Upper lobe of left lung (tissue), 6 donors: ENCODE measurements at places on chromosomes 1 and 21. TPM values are rescaled to one million over a fixed set of nuclear protein-coding genes. Genes with fewer than 3 reads are reported as not detected.
A peak's percentile ranks its signal among the peaks of the same experiment; 100 is the strongest.

The SLC1A7 gene
- total RNA-seq: 0.46 TPM

The BACH1 gene
- total RNA-seq: 67.6 TPM

The PTCH2 gene
- 0.30 TPM for total RNA-seq

The LCE2B gene
- not detected for total RNA-seq

The UBIAD1 gene
- 20.8 TPM for total RNA-seq

The PROX1 gene
- 11.1 TPM for total RNA-seq

The FABP3 gene
- 11.3 TPM for total RNA-seq

The CD247 gene
- total RNA-seq: 14.7 TPM

DNA sequence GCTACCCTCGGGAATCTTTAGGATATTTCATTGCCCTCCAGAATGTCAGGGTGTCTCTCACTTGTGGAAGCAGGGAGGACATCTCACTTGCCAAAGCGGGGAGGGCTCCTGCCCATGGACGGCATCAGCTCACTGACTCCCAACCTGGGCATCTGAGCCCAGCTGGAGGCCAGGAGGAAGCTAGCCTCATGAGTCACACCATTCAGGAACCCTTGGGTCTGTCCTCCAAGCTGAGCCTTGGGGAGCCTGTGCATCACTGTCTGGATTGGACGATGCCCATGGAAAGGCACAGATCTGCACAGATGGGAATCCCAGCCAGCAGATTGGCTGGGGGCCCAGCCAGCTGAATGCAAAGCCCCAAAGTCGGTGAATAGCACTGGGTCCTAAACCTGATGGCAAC lies 25.2 kb downstream of the WNT3A start:
- DNase-seq: no peak

DNA sequence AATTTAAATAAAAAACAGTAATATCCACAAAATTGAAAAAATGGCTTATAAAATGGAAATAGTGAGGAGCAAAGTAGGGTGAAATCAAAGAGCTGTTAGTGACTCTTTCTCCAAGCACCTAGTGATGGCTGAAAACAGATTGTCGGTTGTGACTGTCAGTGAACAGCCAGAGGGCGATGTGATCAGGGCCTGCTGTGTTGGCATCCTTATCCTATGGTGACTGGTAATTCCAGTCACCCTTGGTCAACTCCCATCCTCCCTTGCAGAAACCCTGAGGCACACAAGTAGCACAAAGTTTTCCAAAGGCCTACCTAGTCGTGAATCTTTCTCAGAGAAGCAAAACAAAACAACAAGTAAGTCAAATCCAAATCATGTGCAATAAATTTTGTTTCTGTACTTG lies 599.8 kb upstream of the CXADR start:
- DNase-seq: no peak

GRCh38 chr1:109079240-109079622 lies 3.4 kb upstream of the TAF13 start:
- no peak for DNase-seq

GRCh38 chr1:177116941-177117340 lies 47.6 kb downstream of the ASTN1 start:
- no peak for DNase-seq

GRCh38 chr21:15170614-15171013 lies 105.8 kb upstream of the NRIP1 start:
- no peak for DNase-seq

- DNase-seq: peak; percentile 71
Measured at GRCh38 chr21:43611598-43612369, 47.5 kb downstream of the HSF2BP start.

- no peak for DNase-seq
Measured at GRCh38 chr21:44255511-44255981, 6.2 kb downstream of the DNMT3L start.

- DNase-seq: no peak
Measured at GRCh38 chr1:233168384-233168783, 127.1 kb downstream of the PCNX2 start.

DNA sequence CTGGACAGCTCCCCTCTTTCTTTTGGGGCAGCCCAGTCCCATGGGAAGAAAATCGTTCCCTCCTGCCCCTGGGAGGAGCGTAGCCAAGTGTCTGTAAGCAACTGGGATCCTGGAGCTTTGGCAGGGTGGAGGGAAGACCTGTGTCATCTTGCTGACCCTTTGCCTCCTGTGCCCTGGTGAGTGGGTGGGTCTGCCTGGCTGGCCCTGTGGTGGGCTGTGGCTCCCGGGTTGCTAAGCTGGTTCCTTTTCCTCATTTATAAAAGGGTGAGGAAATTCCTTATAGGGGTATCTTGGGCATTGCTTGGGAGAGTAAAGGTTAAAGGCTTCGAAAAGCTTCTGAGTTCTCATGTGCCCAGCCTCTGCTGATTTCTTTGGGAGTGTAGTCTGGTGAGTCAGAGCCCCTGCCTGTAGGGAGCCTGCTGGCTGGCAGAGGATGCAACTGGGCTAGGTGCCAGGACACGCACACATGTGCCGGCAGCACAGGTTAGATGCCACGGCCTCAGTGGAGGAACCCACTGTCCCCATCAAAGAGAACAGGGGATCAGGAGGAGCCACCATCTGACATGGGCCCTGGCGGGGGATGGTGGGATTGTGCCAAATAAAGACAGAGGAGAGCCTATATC lies 85.2 kb downstream of the ARHGEF10L start:
- DNase-seq: peak; percentile 44

DNA sequence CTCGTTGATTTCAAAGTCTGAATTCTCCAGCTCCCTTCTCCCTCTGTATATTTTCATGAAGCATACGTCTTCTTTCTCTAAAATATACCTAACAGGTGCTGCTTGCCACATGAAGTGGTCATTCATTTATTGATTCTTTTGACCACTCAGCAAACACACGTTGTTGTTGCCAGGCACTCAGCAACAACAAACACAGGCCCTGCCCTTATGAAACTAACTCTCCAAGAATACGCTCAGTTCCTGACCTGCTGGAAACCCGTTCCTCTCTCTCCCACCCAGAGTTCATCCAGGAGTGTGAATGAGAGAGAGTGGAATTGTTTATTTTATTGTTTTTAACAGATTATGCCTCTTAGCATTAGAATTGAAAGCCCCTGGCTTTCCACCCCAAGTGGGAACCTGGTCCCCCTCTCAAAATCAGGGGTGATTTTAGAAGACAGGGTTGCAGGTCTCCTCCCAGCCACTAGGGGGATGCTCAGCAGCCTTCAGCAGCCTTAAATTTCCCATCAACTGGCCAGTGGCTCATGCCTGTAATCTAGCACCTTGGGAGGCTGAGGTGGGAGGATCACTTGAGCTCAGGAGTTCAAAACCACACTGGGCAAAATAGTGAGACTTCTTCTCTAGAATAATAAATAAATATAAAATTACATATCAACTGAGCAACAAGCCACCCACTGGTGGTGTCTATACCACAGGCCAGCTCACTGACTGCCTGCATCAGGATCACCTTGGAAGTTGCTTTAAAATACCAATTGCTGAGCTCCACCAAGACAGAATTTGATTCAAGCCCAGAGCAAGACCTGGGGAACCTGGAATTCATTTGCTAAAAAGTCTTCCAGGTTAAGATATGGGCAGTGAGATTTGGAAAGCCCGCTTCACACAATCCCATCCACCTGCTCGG lies 181.0 kb upstream of the KLHDC7A start:
- no peak for DNase-seq

GRCh38 chr1:117660271-117660965 lies 54.6 kb downstream of the TENT5C start:
- DNase-seq: no peak

DNA sequence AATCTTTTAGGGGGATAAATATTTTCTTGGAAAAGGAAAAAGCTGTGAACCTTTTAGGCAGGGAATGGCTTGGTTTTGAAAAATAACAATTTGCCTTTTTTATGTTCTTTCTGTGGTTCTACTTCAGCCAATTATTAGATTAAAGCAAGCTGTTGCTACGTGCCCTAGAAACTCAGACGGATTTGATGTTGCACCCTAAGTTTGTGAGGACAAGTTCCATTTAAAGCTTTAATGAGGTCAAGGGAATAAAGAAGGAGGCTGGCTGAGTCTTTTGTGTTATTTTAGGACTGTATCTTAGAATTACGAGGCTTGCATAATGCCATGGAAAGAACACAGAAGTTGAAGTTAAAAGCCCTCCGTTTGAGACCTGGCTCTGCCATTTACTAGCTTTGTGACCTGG lies 216.9 kb downstream of the NUF2 start:
- no peak for DNase-seq

GRCh38 chr1:92795166-92795565 lies 10.3 kb upstream of the EVI5 start:
- DNase-seq: no peak

DNA sequence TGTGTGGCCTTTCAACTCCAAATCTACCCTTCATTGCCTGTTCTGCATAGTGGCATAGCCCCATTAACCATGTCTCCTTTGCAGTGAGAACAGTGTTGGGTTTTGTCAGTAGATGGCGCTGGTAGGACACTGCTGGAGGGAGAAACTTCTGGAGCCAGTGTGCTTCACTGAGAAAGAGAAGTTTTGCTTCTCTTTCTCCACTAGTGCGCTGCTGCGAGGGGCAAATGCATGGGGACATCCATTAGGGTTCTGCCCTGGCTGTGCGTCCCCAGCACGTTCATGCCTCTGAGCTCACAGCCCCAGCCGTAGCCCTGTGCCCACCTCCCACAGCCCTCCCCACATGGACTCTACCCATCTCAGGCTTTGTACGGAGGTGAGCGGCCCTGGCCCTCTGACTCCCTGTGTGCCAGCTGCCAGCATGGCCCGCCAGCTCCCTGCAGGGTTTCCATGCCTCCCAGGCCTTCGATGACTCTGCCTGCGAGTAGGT lies 53.1 kb downstream of the RIMS3 start:
- peak; percentile 58 for DNase-seq

- no peak for DNase-seq
Measured at GRCh38 chr1:227900571-227901051, 47.1 kb downstream of the WNT9A start.

DNA sequence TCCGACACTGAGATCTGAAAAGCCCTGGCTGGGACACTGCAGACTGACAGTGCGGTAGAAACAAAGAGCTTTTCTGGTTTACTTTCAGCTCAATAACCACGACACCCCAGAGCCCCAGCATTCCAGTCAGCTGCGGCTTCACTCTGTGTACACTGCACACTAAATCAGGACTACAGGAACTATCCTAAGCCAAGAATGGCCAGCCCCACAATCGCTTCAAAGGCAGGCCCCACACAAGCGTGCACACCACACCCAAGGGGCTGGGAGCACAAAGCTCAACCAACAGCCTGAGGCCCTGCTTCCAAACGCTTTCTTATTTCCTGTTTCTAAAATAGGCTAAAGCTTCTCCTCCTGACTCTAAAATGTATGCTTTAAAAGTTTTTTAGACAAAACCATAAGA lies 28.4 kb downstream of the URB1 start:
- no peak for DNase-seq

DNA sequence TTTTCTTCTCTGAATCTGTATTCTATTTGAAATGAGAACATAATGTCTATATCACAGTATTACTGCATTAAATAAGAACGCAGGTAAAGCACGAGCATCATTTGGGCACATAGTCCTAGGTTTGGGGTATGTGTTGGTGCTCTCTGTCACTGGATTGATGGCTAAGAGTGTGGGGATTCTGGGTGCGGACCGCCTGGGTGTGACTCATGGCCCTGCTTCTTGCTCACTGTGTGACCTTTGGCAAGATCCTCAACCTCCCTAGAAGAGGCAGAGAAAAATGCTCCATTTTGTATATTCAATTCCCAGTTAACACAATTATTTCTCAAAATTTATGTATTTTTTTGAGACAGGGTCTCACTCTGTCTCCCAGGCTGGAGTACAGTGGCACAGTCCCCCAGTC lies 99.7 kb downstream of the LAMC2 start:
- DNase-seq: no peak

DNA sequence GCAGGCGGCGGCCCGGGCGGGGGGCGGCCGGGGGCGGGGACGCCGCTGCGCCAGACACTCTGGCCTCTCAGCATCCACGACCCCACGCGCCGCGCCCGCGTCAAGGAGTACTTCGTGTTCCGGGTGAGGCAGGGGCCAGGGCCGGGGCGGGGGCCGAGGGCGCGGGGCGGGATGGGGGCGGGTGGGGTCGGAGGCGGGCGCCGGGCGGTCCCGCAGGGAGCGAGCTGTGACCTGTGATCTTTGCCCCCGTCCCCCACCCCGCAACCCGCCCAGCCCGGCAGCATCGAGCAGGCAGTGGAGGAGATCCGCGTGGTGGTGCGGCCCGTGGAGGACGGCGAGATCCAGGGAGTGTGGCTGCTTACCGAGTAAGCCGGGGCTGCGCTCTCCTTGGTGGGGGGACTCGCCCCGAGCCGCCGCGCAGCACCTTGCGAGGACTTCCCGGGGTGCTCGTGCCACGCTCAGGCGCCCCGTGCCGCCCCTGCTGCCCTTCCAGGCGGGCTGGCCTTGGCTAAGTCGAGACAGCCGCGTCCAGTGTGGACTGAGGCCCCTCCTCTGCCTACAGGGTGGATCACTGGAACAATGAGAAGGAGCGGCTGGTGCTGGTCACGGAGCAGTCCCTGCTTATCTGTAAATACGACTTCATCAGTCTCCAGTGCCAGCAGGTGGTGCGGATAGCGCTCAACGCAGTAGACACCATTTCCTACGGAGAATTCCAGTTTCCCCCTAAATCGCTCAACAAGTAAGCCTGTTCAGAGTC lies 514 bp downstream of the TPRG1L start:
- DNase-seq: peak; percentile 88

- no peak for DNase-seq
Measured at GRCh38 chr21:21722731-21723130, 724.5 kb downstream of the NCAM2 start.

DNA sequence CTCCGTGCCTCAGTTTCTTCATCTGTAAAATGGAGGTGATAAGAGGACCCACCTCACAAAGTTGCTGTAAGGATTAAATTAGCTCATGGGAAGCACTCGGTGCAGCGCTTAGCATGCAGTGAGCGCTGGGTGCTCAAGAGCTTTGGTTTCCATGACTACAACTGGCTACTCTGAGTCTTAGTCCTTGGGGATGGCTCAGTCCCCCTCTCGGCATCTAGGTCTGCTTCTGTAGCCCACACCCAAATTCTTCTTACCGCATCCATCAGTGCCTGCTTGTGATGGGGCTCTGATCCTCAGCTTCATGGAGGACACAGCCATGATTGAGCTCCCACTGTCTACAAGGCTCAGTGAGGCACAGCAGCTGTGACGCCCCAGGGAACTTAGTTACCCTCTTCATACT lies 159.0 kb downstream of the ACTL8 start:
- DNase-seq: no peak
